ENCODE measurements at places on chromosomes 1 and 21.
A peak's percentile ranks its signal among the peaks of the same experiment; 100 is the strongest.

- no peak for DNase-seq
These were observed 188.8 kb downstream of the TTLL7 start for GRCh38 chr1:83810144-83810543.

DNA sequence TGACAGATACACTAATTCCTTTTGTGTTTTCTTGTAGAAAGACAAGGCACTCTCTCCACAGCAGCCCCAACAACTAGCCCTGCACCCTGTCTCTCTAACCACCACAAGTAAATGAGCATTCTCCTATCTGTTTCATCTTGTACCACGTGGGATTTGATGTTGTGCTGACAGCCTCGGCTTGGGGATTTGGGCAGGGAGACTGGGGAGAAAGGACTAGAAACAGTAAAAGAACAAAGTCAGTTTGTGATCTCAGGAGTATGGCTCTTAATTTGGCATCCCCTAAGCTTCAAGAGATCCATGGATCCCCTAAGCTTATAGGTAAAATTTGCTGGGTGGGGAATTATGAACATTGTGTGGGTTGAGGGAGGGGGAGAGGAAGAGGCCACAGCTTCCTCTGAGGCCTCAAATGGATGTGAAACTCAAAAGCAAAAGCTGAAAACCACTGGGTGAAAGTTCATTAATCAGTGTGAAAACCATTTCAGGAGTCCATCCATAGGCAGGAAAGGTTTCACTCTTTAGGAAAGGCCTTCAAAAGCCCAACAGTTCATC lies 3.1 kb downstream of the C1orf162 start:
- peak; percentile 11 for DNase-seq

GRCh38 chr1:165355977-165356811 lies at the start of gene LMX1A:
TSS of gene LMX1A (minus strand) at chr1:165356715. CDS start at chr1:165355559, 1,156 bp downstream.
- DNase-seq = no peak

GRCh38 chr1:246856371-246856770 lies 75.4 kb downstream of the AHCTF1 start:
- DNase-seq = no peak

DNA sequence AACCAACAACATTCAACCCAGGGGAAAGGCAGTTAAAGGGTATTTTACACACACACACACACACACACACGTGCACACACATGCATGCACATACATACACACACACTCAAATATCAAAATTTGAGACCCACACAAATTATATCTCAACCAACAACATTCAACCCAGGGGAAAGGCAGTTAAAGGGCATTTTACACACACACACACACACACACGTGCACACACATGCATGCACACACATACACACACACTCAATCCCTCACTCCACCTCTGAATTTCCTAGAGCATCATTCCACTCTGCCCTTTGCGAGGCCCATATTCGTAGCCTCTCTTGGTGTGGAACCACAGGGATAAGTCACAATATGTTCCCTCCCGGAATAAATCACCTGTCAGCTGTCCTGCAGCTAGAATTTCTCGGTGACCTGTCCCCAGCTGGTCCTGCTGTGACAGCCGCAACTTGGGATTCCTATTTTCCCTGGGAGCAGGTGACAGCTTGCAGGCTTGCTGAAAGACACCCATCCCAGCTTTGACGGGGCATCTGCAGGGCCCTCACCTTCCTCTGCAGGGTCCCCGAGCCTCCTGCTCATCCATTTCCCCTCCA lies 122.7 kb downstream of the PSMG1 start:
- no peak for DNase-seq

DNA sequence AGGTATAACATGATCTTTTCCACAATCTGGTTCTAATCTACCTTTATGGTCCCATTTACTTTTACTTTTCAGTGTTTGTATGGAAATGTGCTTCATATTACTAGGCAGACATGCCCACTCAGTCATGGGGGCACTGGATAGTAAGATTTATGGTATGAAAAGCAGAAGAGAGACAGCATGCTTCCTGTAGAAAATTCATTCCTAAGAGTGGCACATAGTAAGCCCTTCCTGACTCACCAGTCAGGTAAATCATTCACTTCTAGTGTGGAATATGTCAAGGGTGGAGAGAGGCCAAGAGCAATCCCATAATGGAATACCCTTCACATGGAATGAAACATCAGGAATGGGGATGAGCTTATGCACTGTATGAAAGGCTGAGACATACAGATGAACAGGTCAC lies 49.5 kb upstream of the BCL10 start:
- no peak for DNase-seq

DNA sequence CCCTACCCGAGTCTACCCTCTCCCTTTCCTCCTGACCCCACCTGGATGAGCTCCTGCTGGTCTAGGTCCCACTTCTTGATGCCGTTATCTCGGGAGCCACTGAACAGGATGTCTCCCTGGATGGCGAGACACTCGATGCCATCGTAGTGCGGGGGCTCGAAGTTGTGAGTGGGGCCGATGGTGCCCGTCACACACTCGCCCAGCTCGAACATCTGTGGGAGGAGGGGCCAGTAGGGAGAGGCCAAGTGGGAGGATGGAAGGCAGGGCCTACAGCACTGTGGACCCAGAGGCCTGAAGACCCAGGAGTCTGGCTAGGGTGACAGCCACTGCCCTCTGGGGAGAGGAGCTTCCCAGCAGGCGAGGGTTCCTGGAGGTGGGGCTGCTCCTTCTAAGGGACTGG lies 48.1 kb downstream of the KIF21B start:
- no peak for DNase-seq

DNA sequence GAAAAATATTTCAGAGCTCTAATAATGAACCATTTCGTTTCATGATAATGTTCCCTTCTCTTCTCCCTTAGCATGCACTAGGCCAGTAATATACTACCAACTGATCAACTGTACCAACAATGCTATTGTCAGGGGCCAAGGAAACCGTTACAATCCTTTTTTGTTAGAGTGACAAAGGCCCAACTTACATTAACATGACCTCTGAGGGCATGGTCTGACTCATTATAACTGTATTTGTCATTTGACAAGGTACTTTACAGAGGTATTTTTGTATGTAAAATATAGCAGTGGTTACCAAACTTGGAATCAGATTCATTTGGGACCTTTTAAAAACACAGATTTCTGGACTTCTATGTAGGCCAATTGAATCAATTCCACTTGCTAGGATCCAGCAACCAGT lies 102.6 kb upstream of the RRP15 start:
- no peak for DNase-seq

DNA sequence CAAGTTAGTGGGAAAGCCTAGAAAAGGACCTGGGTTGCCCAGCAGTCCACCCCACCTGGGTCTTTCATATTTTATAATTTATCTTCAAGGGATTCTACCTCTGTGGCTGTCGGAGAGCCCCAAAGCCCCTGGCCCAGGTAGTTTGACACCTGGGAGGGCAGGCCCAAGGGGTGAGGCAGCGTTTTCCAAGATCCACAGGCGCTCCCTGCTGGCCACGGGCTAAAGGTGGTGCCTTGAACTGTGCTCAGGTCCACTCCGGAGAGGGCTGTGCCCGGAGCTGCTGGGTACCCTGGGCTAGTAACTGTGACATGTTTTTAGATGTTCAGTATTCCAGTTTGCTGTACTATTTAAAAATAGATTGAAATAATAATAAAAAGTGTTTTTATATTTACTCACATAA lies 37.2 kb upstream of the CRNN start:
- DNase-seq = no peak

GRCh38 chr21:46097336-46098293 lies at the start of gene COL6A2:
TSS of gene COL6A2 (plus strand) at chr21:46098112.
- peak; percentile 11 for DNase-seq

DNA sequence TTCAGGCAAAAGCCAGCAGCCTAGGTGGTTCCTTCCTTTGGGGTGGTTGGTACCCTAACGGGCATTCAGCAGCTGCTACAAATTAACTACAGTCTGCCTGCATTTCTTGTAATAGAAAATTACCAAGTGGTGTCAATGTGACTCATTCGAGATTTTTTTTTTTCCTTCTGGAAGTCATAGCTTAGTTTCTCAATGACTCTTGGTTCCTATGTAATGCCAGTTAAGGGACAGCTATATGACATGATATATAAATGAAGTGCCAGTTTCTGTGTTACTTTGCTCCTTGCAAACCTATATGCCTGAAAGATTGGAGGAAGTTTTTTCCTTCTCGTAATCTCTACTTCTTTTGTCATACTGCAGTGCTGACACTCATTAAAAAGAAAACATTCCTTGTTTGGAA lies 2.6 kb downstream of the MGST3 start:
- DNase-seq = no peak

- DNase-seq = no peak
These were observed 10.7 kb downstream of the TMEM81 start for GRCh38 chr1:205073511-205073910.

DNA sequence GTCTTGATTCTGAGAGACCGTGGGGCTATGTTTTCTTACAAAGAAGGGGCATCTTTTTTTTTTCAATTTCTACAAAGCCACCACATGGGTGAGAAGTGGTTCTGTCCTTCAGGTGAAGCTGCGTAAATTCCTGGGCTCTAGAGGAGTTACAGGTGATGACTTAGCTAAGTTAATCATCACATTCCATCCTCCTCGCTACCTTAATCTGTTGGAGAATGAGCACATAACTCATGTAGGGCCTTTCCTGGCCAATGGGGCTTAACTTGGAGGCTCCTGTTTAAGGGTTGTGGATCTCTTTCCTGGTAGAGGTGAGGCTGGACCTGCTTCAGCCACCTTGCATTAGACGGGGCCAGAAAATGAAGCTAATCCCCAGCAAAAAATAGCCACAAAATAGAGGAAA lies 19.9 kb downstream of the REG4 start:
- no peak for DNase-seq

DNA sequence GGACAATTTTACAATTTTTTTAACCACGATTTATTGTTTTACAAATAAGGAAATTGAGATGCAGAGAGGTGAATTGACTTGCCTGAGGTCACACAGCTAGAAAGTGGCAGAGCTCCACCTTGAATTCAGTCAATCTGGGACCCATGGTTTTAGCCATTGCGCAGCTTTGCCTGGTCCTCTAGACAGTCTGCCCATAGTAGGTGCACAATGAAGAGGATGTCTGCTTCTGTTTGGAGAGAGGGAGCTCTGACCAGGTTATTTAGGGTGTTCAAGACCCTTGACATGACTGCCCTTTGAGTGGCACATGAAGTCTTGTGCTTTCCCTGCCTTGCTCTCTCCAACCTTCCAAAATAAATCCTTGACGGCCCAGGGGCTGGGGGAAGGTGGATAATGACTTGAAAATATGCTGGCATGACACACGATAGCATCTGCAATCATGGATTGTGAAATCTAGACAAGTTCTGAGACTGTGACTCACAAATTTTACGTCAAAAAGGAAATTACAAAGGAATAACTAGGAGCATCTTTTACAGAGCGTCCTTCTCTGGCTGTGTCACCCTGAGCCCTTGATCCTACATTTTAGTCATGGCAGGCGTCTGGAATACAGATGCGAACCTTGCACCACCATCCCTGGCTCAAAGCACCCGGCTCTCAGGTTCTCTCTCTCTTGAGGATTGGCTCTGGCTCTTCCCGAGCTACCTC lies 26.2 kb upstream of the ID3 start:
- no peak for DNase-seq

Data from stimulated activated CD8-positive, alpha-beta memory T cell treated with anti-CD3 and anti-CD28 coated beads, Interleukin-15, amount 100 ng/mL, for 1 hour (primary cell).